ENCODE measurements at places on chromosomes 13 and 19. TPM values are rescaled to one million over a fixed set of nuclear protein-coding genes. Genes with fewer than 3 reads are reported as not detected.

The CEACAM19 gene
- not detected for total RNA-seq

The GNG7 gene
- total RNA-seq, result 1.1 TPM

The POGLUT2 gene
- 38.8 TPM for total RNA-seq

The PSG7 gene
- not detected for total RNA-seq

The CGB3 gene
- not detected for total RNA-seq

The ZNF534 gene
- total RNA-seq, result not detected

The PRSS57 gene
- total RNA-seq, result not detected

The RASIP1 gene
- 0.07 TPM for total RNA-seq

The WDR87 gene
- not detected for total RNA-seq

The IZUMO2 gene
- not detected for total RNA-seq

GRCh38 chr19:34274827-34275625 is 20.7 kb downstream of the GARRE1 start:
- peak; percentile 63 for DNase-seq

GRCh38 chr19:31253526-31254179 is 95.6 kb downstream of the TSHZ3 start:
- DNase-seq, result no peak

GRCh38 chr19:1136621-1137317 is 33.0 kb downstream of the GPX4 start:
- no peak for DNase-seq

- peak; percentile 14 for DNase-seq
Measured at GRCh38 chr13:95862408-95862807, 185.5 kb downstream of the DNAJC3 start.

DNA sequence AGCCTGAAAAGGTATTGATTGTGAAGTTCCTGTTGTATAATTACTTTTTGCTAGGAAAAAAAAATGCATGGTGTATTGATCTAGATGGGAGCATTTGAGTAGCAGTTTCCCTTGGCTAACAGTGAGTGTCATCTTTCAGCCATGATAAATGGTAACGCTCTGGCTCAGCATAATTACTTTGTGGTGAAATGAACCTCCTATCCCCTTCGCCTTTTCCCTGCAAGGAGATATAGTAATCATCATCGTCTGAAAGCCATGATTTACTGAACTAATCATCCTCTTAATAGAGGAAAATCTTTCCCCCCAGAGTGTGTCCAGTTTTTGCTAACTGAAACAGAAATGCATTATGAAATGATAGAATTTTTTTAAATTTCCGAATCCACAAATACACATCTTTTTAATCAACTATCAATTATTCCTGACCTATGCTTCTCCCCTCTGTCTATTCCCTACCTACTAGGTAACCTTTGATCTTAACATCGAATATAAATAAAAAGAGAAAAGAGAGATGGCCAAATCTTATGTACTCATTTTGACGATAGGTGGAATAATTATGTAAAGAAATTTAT is 88.7 kb downstream of the MAB21L1 start:
- DNase-seq, result no peak

- DNase-seq, result no peak
Measured at GRCh38 chr13:42906257-42906656, 85.8 kb downstream of the EPSTI1 start.

GRCh38 chr19:4449639-4450028 is 8.0 kb downstream of the UBXN6 start:
- no peak for DNase-seq

GRCh38 chr13:99044764-99045163 is 66.9 kb upstream of the DOCK9 start:
- no peak for DNase-seq

DNA sequence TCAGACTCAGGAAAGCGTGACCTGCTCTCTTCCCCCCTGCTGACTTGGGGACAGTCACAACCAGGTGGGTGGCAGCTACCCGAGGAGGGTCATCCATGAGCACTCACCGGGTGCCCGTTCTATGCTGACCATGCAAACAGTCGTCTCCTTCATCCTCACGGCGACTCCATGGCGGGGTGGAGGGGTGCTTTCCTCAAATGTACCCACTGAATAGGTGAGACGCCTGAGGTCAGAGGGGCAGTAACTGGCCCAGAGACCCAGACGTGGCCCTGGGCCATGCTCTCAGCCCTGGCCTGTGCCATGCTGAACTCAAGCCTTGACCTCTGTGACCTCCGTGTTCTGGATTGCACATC is 59.2 kb upstream of the TPM4 start:
- no peak for DNase-seq

- DNase-seq, result peak; percentile 15
Measured at GRCh38 chr13:68850160-68850559, 1257.5 kb upstream of the ATXN8OS start.

DNA sequence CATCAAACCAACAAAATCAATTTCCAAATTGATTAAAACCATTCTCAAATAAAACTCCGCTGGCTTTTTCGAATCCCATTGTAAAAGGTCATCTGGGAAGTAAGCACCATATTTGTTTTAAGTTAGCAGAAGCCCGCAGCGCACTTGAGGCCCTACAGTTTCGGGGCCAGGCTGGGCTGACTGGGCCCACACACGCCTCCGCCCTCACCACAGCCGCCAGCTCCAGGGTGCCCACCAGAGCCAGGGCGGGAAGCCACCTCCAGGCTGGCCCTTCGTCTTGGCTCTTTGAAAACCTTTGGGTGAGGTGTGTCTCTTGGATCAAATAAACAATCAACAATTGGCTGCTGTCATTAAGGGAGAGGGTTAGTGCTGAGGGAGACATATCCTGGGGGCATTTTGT is 133.3 kb downstream of the SOX1 start:
- no peak for DNase-seq

DNA sequence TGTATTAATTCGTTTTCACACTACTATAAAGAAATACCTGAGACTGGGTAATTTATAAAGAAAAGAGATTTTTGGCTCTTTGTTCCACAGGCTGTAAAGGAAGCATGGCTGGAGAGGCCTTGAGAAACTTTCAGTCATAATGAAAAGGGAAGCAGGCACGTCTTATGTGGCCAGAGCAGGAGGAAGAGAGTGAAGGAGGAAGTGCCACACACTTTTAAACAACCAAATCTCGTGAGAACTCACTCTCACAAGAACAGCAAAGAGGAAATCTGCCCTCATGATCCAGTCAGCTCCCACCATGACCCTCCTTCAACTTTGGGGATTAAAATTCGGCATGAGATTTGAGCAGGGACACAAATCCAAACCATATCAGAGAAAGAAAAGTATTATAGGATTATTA is 1255.9 kb upstream of the MIR17HG start:
- no peak for DNase-seq

DNA sequence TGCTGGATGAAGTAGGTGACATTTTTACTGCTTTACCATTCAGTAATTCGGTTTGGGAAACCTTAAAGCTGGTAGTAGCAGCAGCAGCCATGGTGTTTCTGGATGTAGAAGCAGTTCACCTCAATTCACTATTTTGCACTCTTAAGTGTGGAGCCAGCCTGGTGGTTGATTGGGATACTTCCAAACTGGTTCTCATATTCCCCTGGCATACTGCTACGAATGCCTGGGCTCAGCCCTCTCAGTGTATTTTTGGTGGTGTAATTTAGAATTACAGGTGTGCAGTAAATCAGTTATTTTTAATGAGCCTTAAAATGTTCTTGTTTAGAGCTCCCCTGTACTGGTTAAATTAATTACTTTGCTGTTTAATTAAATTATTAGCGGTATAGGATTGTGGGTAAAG is 12.4 kb downstream of the HNRNPM start:
- DNase-seq, result no peak

- no peak for DNase-seq
Measured at GRCh38 chr19:53909471-53910169, 542 bp downstream of the CACNG7 start.

DNA sequence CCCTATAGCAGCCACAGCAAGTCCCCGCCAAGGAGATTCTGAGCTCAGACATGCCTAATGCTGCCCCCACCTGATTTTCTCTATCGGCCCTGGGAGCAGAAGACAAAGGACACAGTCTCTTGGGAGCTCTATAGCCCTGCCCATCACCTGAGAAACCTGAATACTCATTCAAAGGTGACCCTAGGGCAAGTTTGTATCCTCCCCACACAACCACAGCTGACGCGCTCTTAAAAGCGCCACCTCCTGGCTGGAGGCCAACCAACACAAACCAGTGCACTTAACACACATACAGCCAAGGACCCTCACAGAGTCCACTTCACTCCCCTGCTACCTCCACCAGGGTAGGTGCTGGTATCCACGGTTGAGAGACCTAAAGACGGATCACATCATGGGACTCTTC is 8.8 kb upstream of the IGFL4 start:
- no peak for DNase-seq

DNA sequence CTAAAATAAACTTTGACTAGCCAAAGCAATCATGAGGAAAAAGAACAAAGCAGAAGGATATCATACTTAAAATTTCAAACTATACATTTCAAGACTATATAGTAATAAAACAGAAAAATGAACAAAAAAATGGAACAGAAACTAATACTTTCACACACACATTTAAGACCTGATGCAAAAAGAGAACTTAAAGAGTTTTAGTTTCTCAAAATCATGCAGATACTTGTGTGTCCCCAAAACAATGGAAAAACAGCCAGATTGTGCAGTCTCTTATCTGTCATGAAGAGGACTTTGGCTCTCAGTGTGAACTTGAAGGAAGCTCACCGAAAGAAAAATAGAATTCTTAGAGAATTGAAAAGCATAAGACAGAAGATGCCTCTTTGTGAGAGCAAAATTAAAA is 16.1 kb downstream of the ZNF506 start:
- no peak for DNase-seq

DNA sequence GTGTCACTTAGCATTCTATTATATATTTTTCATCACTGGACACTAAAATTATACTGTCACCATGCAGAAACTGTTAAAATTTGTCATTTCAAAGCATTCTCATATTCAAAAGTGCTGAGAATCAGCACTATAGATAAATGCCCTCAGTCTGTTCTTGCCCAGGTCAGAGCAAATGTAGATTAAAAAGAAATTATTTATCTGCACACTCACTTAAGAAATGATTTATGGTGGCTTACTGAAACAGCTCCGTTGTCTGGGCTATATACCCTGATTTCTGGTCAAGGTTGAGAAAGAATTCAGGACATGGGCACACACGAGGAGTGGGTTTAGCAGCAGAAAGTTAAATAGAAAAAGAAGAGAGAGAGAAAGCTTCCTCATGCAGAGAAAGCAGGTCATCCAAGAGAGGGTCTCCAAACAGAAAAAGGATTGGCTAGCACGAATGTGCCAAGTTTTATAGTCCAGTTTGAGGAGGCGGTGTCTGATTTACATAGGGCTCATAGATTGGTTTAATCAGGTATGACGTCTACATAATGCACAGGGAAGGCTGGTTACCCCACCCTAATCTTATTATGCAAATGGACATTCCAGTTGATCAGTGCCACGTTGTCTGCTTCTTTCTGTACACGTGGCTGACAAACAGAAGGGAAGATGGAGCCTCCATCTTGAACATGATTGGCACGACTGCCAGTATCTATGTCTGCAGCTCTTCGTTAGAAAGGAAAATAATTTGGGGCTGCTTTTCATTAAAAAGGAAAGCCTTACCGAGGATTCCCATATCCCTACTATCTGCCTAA is 47.3 kb upstream of the N4BP2L1 start:
- DNase-seq, result no peak

DNA sequence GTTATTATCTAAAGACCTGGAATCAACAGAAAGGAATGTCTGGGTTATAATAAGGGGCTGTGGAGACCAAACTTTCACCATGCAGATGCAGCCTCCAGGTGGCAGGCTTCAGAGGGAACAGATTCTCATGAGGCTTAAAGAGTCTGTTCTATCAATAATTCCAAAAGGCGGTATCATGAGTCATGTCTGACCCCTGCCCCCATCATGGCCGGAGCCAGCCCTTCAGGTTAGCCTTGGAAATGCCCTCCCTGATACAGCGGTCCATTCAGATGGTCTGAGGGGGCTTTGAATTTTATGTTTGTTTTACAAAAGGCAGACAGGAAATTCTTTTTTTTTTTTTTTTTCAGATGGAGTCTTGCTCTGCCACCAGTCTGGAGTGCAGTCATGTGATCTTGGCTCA is 21.7 kb upstream of the LAMP1 start:
- peak; percentile 60 for DNase-seq

GRCh38 chr13:51000571-51001260 is 91.1 kb downstream of the RNASEH2B start:
- no peak for DNase-seq

DNA sequence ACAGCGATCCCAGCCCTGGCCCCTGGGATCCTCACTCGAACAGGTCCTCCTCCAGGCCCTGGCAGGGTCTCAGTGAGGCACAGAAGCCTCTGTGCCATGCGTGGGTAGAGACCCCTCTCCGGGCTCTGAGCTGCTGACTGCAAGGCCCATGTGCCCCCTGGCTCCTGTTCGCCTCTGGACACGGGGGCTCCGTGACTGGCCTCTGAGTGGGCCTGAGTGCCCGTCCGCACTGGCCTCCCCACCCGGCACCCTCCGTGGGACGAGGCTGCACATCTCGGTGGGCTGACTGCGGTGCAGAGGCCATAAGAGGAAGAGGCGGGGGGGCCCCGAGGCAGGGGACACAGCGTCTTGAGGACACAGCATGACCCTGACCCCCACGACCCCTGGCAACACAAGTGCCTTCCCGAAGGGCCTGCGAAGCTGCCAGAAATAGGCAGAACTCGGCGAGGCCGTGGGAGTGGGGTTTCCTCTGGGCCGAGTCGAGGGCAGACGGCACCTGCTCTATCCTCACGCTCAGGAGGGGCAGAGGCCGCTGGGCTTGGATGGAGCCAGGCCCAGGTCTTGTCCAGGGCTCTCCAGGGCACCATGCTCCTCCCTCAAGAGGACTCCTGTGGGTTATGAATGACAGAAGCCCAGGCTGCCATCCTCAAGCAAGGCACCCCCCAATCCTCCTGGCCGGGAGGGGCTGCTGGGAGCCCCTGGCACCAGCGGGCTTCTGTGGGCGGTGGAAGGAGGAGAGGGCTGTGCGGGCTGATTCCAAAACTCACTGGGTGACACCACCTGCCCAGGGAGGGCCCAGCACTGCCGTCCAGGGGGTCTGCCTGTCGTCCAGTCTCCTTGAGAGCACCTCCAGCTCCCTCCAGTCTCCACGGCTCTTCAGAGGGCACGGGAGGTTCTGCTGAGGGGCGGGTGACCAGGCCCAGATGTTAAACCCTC is 52.6 kb downstream of the RASA3 start:
- DNase-seq, result no peak

GRCh38 chr13:97255515-97256021 is 33.4 kb downstream of the MBNL2 start:
- no peak for DNase-seq

DNA sequence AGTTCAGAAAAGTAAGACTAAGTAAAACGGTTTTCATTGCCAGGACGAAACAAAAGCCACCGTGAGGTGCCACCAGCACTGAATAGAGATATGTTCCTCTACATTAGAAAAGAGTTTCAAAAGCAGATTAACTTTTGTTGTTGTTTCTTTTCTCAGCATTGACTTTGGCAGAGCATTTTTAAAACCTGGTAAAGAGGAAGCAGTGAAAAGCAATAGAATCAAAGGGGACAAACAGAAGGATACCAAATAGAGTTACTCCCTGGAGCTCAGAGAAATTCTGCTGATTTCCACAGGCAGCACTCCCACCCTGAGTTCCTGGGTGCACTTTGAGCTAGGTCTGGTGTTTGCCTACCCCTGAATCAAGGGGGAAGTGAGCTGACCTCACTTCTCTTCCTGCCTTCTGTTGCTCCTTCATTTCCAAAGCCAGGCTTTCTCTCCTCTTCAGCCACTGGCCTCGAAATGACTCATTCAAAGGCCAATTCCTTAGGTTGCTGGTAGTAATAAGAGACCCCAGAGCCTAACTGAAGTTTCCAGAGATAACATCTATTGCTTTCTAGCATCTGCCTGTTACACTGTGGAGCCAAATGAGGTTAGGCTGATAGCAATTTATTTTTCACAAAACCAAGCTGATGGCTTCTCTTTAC is 11.3 kb upstream of the ERICH6B start:
- no peak for DNase-seq

Measured in A172 (cell line).